CD14-positive monocyte (primary cell): ENCODE measurements at places on chromosomes 7 and 10.

DNA sequence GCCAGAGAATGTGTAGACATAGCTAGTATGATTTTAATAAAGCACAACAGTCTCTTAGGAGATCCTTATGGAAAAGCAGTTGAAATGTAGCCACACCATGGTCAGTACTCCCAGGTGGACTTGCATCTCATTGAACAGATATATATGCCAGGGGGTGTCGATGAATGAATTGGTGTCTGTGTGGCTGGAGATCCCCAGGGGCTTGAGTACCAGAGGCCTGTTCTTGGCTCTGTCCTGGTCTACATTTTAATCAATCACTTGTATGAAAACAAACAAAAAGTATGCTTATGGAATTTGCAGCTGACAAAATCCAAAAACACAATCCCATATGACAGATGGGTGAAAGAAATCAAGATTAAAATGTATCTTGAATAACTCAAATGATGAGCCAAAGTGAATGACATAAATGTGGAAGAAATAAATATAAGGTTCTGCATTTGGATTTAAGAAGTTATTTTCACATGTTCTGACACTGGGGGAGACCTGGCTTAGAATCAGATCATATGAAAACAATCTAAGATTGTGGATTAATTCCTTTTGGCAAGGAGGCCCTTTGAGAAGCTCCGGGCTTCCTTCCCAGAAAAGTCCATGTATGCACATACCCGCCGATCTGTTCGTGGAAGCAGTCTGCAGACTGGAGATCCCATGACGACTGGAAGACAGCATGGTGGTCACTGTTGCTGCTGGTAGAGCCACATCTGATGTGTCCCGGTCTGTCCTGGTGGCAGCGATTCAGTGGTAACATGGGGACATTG is 15.6 kb downstream of the CLEC2L start:
- H3K4me3 ChIP-seq, result no peak overlapping the region
- peaks cover 7% of the 10 kb centered on the region for H3K4me1 ChIP-seq
- DNase-seq, result no peak
- H3K36me3 ChIP-seq, result no peaks in the 10 kb centered on the region

GRCh38 chr7:39001595-39001994 is 23.9 kb downstream of the POU6F2 start:
- no peak for DNase-seq
- H3K27ac ChIP-seq, result no peak overlapping the region
- H3K36me3 ChIP-seq, result no peaks in the 10 kb centered on the region
- H3K27me3 ChIP-seq, result no peaks in the 10 kb centered on the region
- H3K4me3 ChIP-seq, result no peak overlapping the region
- no peaks in the 10 kb centered on the region for H3K4me1 ChIP-seq

DNA sequence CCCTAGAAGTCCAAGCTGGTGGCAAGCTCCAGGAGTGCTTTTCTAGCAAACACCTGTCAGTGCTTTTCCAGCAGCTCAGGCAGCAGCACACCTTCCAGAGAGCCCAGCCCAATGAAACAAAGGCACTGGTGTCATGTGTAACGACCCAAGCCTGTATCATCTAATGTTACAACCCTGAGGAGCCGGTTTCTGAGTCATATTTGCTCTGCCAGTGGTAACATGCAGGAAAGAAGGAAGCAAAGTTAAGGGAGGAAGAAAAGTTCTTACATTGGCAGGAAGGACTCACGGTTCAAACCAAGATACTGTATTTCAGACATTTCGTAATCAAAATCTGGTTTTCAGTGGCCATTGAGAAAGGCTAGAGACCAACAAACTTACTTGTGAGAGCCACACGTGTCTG is at the start of gene ANKRD22:
Gene ANKRD22 (minus strand): TSS at position 139 of the 400 bp plus-strand sequence. CDS start 237 bp downstream, outside the sequence.
- H3K4me1 ChIP-seq, result peaks cover 79% of the 10 kb centered on the region
- peak within 1 kb of the TSS; percentile 79 for H3K27ac ChIP-seq
- H3K27me3 ChIP-seq, result no peaks in the 10 kb centered on the region
- peak within 1 kb of the TSS; percentile 45 for H3K4me3 ChIP-seq
- peak; percentile 76 for DNase-seq
- H3K36me3 ChIP-seq, result no peaks in the 10 kb centered on the region

DNA sequence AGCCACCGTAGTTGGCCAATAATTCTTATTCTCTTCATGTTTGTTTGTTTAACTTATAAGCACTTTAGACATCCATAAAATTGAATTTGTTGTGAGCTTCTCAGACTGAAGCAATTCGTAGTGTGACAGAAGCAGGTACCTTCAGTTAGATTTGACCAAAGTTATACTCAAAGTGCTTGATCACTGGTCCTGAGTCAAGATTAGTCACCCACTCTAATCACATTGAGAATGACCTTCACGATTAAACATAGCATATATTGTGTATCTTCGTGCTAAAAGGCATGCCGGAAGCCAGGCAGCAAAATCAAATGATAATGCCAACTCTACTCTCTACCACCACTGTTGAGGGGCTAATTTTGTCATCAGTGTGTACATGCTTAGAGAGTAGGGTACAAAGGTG is 763.7 kb upstream of the MBL2 start:
- no peak for DNase-seq
- no peaks in the 10 kb centered on the region for H3K36me3 ChIP-seq
- no peak overlapping the region for H3K27ac ChIP-seq
- no peaks in the 10 kb centered on the region for H3K4me1 ChIP-seq
- H3K27me3 ChIP-seq, result no peaks in the 10 kb centered on the region

DNA sequence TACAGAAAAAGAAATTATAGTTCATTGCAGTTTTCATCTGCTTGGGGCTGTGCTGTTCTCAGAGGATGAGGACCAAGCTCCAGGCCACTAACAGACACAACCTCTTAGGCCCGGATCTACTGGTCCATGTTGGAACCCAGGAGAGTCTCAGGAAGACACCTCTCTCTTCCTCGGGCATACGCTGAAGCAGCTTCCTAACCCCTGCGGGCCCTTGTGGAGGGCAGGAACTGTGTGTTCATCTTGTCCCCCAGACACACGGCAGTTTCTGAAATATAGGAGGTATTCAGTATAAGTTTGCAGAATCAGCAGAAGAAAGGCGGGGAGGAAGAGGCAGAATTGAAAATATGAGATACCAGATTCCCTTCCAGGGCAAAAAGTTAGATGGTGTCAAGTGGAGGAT is 78.4 kb downstream of the EEPD1 start:
- no peak overlapping the region for H3K4me3 ChIP-seq
- H3K27me3 ChIP-seq, result no peaks in the 10 kb centered on the region
- no peaks in the 10 kb centered on the region for H3K36me3 ChIP-seq
- no peak overlapping the region for H3K27ac ChIP-seq
- DNase-seq, result no peak

GRCh38 chr10:46014683-46015405 is 15.6 kb downstream of the NCOA4 start:
- DNase-seq, result no peak
- H3K36me3 ChIP-seq, result peaks cover 75% of the 10 kb centered on the region
- peaks cover 49% of the 10 kb centered on the region for H3K4me1 ChIP-seq

- no peak overlapping the region for H3K4me3 ChIP-seq
- no peaks in the 10 kb centered on the region for H3K27me3 ChIP-seq
- H3K27ac ChIP-seq, result no peak overlapping the region
- DNase-seq, result no peak
Observed at GRCh38 chr10:83849150-83849549, 290.2 kb upstream of the GHITM start.

DNA sequence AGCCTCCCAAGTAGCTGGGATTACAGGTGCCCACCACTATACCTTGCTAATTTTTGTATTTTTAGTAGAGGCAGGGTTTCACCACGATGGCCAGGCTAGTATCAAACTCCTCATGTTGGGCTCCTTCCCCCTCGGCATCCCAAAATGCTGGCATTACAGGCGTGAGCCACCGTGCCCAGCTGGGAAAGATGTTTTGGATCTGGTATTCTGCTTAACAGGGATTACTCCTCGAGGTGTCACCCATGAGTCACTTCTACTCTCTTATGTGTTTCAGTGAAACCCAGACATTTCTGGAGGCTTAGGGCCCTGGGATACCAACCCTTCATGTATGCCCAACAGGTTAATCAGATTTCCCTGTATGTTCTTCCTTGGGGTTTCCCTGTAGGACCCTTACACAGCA is 11.8 kb upstream of the OPN4 start:
- DNase-seq, result no peak
- no peaks in the 10 kb centered on the region for H3K36me3 ChIP-seq
- no peak overlapping the region for H3K27ac ChIP-seq
- H3K4me1 ChIP-seq, result no peaks in the 10 kb centered on the region
- H3K27me3 ChIP-seq, result no peaks in the 10 kb centered on the region

- H3K4me1 ChIP-seq, result peaks cover 8% of the 10 kb centered on the region
- H3K36me3 ChIP-seq, result no peaks in the 10 kb centered on the region
- H3K27me3 ChIP-seq, result no peaks in the 10 kb centered on the region
- no peak for DNase-seq
- H3K27ac ChIP-seq, result no peak overlapping the region
- H3K4me3 ChIP-seq, result no peak overlapping the region
Observed at GRCh38 chr7:131020759-131021261, 286.8 kb upstream of the KLF14 start.

- peaks cover 27% of the 10 kb centered on the region for H3K4me1 ChIP-seq
- no peaks in the 10 kb centered on the region for H3K27me3 ChIP-seq
- no peak overlapping the region for H3K27ac ChIP-seq
- H3K36me3 ChIP-seq, result no peaks in the 10 kb centered on the region
Observed at GRCh38 chr7:102883098-102883860, 29.5 kb upstream of the LRRC17 start.

DNA sequence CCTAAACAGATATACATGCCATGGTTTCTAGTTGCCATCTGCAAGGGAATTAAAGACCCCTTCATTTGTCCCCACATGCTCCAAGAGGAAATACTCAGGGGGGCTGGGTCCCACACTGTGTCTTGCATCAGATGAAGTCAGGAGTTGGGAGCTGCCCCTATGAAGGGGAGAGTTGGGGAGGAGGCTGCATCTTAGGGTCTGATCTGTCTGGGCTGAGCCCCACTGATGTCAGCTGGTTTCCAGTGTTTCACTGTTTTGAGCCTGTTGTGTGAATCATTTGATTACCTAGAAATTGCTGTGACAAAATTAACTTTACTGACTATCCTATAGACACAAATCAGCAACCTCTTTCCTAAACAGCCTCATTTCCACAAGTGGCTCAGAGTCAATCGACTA is 4.9 kb upstream of the ADCY1 start:
- DNase-seq, result no peak
- H3K4me3 ChIP-seq, result no peak overlapping the region
- no peaks in the 10 kb centered on the region for H3K36me3 ChIP-seq
- H3K27me3 ChIP-seq, result peaks cover 15% of the 10 kb centered on the region
- H3K4me1 ChIP-seq, result no peaks in the 10 kb centered on the region
- H3K27ac ChIP-seq, result no peak overlapping the region

DNA sequence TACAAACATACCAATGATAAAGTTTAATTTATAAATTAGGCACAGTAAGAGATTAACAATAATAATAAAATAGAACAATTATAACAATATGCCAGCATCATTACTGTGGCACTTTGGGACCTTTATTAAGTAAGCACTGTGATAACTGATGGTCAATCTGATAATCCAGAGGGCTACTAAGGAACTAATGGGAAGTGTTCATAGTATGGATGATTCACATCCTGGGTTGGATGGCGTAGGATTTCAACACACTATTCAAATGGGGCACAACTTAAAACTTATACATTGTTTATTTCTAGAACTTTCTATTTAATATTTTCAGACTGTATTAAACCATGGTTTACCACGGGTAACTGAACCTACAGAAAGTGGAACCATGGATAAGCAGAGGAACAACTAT is 90.8 kb downstream of the KIF20B start:
- no peaks in the 10 kb centered on the region for H3K4me1 ChIP-seq
- H3K27ac ChIP-seq, result no peak overlapping the region
- H3K4me3 ChIP-seq, result no peak overlapping the region
- DNase-seq, result peak; percentile 15
